NCI-H187 treated with DMSO at 0.1 percent for 48 hours (cell line): ENCODE measurements at places on chromosomes 7 and 10.

DNA sequence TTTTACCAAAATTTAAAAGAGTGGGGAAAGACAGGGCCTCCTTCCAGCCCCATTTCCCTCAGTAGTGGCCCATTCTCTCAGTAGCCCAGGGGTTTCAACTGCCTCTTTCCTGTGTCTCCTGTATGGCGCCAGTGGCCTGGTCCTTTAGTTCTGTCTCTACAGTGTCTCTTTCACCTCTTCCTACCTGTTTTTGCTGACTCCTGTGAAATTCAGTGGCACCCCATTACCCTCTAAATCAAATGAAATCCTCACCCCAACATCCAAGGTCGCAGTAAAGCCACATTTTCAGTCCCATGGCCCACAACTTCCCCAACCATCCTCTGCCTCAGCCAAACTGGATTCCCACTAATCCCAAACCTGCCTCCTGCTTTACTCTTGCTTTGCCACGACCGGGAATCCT lies 200.7 kb downstream of the IPMK start:
- no peak for DNase-seq

DNA sequence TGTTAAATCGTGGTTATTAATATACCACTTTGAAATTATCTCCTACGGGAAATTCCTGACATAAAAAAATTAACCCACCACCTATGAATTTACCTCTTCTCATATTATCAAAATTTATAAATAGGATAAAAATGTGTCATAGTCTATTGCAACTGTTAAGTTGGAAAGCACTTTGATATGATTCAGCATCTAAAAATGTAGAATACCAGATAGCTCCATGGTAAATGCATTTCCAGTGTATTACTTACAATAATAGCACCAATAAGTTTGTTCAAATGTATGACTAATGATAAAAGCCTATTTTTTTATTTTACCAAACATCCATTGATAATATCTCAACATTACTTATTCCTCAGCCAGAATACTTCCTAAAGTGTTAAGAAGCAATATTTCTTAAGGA lies 13.6 kb upstream of the KCND2 start:
- no peak for DNase-seq

- DNase-seq = no peak
Measured at GRCh38 chr10:31023558-31023957, 8.1 kb downstream of the ZNF438 start.

DNA sequence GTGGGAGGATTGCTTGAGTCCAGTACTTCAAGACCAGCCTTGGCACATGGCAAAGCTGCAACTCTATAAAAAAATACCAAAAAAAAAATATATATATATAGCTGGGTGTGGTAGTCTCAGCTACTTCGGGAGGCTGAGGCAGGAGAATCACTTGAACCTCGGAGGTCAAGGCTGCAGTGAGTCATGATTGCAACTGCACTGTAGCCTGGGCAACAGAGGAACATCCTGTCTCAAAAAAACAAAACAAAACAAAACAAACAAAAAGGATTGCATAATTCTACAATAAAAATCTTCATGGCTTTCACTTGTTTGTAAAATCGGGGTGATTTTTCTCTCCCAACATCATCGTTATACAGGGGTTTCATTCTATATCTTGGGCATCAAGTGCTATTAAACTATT lies 35.1 kb downstream of the GUSB start:
- no peak for DNase-seq

DNA sequence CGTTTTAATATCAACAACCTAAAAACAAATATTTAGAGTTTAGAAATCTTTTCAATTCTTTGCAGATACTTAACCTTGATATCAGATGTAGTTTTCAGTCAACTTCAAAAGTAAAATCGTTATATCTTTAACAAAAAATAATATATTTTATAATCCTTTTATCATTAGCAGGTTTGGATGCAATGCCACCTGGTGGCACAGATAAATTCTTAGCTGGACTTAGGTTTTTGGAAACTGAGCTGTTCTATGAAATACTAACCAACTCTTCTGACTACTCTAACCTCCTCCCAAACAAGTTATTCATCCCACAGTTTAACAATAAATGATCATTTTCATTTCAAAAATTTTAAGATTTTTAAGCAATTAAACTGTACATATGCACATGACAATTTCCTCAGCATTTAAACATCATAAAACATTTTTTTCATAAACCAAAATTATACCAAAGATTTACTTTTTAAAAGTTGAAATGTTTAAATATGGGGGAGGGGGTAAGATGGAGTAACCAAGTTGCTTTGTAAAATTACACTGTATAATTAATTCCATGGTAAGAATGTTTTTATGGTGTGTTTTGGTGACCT lies 56.9 kb downstream of the HIBADH start:
- no peak for DNase-seq

DNA sequence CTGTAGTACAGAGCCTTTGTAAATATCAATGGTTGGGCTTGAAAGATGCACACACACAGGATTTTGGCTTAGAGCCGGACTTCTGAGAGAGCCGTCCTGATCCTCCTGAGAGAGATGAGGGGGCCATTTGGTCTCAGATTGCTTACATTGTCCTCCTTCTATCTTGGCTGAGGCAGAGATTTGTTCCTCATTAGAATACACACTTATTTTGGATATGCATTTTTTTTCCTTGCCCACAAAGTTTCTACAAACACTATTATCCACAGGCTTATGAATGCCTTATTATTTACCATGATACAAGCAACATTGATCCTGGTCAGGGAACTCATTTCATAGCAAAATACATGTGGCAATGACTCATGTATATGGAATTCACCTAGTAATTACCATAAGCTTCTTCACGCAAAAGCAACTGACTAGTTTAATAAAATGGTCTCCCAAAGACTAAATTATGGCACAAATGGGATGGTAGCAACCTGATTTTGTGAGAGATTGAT lies 175.3 kb downstream of the MDFIC start:
- DNase-seq = no peak

DNA sequence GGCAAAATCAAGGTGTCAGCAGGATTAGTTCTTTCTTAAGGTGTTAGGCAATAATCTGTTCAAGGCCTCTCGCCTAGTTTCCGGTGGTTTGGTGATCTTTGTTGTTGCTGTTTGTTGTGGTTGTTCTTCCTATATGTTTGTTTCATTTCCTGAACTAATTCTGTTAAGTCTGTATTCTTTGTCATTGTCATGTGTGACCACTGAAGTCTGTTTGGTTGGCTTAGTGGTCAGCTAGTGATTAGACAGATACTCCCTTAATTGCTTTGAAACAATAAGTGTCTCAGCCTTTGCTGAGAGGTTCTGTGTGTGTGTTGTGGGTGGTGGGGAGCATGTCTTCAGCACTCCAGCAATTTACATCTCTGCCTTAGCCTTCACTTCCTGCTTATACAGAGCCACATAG lies 46.0 kb downstream of the ABCC2 start:
- DNase-seq = no peak

- no peak for DNase-seq
Measured at GRCh38 chr10:123212063-123212462, 57.9 kb downstream of the BUB3 start.

DNA sequence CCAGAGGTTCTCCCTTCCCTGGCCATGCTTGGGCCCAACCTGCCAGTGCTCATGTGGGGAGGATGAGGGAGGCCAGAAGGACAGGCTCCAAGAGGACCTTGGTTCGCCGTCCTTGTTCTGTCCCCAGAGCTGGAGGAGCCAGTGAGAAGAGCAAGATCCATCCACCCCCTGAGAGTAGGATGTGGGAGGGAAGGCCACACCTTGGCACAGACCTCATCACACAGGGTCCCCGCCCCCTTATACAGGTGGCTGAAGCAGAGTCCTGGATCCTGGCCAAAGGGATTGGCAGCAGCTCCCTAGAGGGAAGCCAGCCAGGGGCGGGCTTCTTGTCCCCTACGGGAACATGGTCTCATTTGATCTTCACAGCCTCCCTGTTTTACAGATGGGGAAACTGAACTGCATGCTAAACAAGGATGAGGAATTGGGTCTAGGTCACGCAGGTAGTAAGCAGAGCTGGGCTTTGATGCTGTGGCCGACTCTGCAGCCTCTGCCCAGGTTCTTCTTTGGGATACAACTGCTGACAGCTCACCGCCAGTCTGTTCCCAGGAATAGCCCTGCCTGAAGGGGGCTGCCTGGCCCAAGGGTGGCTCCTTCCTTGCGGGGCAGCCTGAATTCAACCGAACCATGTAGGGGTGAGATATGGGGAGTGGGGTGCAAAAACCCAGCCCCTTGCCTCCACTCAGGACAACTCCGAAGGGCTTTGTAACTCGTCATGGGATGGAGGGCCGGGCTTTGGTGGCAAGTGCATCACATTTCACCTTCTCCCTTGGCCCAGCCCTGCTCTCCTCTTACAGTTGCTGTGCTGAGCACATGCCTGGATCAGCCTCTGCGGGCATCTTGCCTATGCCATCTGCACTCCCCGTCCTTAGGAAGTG lies 62.2 kb upstream of the KDM7A start:
- DNase-seq = peak; percentile 76

DNA sequence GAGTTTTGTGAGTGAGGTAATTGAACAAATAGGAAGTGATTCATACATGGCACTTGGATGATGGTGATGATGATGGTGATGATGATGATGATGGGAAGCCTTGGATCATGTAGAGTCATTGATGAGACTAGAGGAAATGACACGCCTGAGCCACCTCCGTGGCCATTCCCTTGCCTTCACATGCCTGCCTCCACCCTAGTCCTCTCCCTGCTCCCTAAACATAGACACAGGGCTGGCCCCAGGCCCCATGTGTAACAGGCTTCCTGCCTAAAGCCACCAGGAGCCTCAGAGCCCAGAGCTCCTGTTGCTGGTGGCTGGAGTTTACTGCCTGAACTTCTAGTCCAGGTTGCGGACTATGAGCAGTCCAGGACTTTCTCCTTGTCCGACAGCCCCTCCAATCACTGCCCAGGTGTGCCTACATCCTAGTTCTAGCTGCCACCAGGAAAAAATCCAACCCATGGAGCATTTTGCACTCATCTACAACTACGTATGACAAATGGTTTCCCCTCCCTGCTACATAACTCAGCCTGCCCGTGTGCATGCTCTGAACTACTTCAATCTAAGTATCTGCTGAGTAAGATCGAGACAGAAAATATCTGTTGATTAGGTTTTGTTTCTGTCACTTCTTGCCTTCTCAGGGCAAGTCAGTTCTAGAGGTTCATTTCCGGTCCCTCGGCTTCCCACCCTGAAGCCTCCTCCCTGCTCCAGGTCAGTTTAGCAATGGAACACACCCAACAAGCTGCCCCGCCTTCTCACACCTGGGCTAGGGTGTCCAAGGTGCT lies 35.5 kb upstream of the KDM7A start:
- no peak for DNase-seq

- DNase-seq = no peak
Measured at GRCh38 chr10:77188000-77188395, 449.6 kb downstream of the KCNMA1 start.

DNA sequence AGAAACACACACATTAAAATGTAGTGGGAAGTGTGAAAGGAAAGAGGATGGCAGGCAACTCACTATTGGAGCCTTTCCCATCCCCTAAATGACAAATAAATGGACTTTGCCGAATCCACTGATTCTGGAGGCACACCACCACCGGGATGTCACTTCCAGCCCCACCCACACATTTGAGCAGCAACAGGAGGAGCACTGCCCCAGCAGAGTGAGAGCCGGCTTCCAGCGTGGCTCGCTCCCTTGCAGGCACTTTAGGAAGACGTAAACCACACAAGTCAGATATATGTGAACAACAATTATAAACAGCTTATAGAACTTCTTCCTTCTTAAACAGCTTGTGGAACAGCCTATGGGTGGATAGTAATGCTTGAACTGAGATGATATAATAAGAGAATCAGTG lies 191.0 kb downstream of the DGKI start:
- no peak for DNase-seq

GRCh38 chr7:77501192-77501515 lies 35.9 kb upstream of the PTPN12 start:
- no peak for DNase-seq

GRCh38 chr7:44505595-44505994 lies 15.1 kb upstream of the NUDCD3 start:
- no peak for DNase-seq

DNA sequence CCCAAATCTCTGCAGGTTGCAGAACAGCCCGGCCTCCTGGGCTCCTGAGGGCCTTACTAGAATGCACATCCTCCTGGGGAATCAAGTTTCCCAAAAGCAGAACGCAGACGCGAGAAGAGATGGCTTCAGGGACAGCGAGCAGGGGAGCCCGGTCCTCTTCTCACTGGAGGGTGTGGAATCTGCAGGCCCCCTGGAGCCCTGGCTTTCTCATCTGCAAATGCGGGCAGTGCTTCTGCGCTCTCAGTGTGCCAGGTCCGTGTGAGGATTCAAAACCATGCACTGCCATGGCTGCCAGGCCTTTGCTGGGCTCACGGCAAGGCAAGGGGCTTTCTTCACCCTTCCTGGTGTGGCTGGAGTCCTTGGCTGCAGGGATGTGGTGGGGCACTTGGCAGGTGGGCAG lies 330.9 kb upstream of the MKI67 start:
- no peak for DNase-seq

DNA sequence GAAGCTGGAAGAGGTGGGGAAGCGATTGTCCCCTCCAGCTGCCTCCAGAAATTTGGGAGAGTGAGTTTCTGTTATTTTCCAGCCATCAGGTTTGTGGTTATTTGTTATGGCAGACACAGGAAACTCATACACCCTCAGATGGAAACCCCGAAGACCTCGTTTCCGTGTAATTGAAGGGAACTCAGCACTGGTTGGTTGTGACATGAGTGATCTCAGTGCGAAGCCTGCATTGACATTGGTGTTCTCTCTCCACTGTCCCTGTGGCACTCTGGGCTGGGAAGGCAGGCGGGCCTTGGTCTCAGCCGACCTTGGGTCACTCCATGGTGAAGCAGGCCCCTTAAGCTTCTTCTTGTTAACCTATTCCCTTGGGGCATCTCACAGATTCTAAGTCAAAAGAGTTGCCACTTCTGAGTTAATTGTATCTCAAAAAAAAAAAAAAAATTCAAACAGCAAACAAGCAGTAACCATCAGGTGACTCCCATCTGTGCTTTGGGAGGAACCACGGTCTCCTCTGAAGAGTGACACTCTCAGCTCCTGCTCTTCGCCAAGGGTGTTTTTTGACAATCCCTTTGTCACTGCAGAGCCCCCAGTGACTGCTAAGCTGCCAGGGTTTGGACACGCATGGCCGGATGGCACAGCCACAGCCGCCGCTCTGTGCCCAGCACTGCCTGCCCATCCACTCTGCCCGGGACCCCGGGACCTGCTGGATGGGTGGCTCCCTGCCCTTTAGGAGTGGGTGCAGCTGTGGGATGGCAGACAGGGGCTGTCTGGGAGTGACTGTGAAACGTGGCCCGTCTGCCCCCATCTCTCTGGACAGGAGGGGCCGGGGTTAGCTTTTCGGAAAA lies 233.6 kb downstream of the PRPF18 start:
- DNase-seq = no peak

DNA sequence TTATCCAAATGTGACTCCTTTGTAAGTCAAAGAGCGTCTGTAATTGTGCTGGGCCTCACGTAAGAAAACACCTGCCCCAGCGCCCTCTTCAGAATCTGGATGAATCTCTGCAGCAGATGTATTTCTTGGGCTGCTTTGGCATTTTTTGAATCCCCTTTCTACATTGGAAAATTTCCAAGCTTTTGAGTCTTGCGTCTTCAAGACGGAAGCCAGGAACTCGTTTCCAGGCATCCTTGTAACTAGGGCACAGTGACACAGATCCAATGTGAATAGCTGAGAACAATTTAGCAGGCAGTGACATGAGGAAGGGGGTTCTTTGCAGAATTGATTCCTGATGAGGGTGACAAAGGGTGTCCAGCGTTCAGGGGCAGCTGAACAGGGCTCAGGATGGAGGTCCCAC lies 862.3 kb downstream of the TYW1 start:
- no peak for DNase-seq
